ENCODE measurements at places on chromosomes 4 and X. TPM values are rescaled to one million over a fixed set of nuclear protein-coding genes. Genes with fewer than 3 reads are reported as not detected.

- H3K36me3 ChIP-seq, result no peaks in the 10 kb centered on the region
- H3K4me3 ChIP-seq, result no peak overlapping the region
- DNase-seq, result peak; percentile 70
- H3K27me3 ChIP-seq, result no peaks in the 10 kb centered on the region
- H3K4me1 ChIP-seq, result peaks cover 20% of the 10 kb centered on the region
- H3K27ac ChIP-seq, result peak overlapping the region; percentile 6
Observed at GRCh38 chrX:69027181-69028005, 137.9 kb downstream of the PJA1 start.

DNA sequence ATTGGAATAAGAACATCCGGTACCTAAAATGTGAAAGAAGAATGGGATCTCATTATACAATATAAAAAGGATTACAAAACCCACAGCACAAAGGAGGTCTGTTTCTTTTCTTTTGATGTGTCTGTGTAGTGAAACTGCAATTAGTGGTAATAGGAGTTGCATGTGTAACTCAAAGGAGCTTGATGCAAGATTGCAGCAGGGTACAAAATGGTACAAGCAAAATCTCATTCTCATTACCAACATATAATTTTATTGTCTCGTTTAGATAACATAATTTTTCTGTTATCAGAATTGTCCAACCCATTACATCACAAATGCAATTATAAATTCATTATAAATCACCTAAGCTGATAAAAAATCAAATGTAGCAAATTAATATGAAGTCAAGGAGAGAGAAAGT lies 47.1 kb upstream of the CCSER1 start:
- H3K4me3 ChIP-seq, result no peak overlapping the region
- H3K27ac ChIP-seq, result no peak overlapping the region
- DNase-seq, result no peak
- H3K36me3 ChIP-seq, result no peaks in the 10 kb centered on the region

Gene GABRQ
- total RNA-seq, result not detected

GRCh38 chrX:40402831-40403533 lies 177.8 kb upstream of the ATP6AP2 start:
- no peak overlapping the region for H3K27ac ChIP-seq
- no peaks in the 10 kb centered on the region for H3K27me3 ChIP-seq
- H3K4me1 ChIP-seq, result peaks cover 10% of the 10 kb centered on the region
- H3K4me3 ChIP-seq, result no peak overlapping the region
- no peak for DNase-seq

- no peaks in the 10 kb centered on the region for H3K27me3 ChIP-seq
- no peak overlapping the region for H3K4me3 ChIP-seq
- H3K4me1 ChIP-seq, result no peaks in the 10 kb centered on the region
- no peak overlapping the region for H3K27ac ChIP-seq
- H3K36me3 ChIP-seq, result no peaks in the 10 kb centered on the region
Observed at GRCh38 chr4:10143171-10143570, 26.6 kb upstream of the WDR1 start.

Gene STOX2
- total RNA-seq, result 18.7 TPM

Gene CCDC120
- 20.6 TPM for total RNA-seq

GRCh38 chr4:109560687-109561461 lies 828 bp downstream of the MCUB start:
- no peaks in the 10 kb centered on the region for H3K4me1 ChIP-seq
- no peaks in the 10 kb centered on the region for H3K27me3 ChIP-seq
- H3K36me3 ChIP-seq, result no peaks in the 10 kb centered on the region

Gene GSTCD
- total RNA-seq, result 31.0 TPM

All from stomach (tissue), 19 donors.